Calu3 (cell line): ENCODE measurements at places on chromosomes 12 and 14. TPM values are rescaled to one million over a fixed set of nuclear protein-coding genes. Genes with fewer than 3 reads are reported as not detected.

TAS2R20 gene
- 2.4 and 3.3 TPM in 2 replicates for total RNA-seq

DNA sequence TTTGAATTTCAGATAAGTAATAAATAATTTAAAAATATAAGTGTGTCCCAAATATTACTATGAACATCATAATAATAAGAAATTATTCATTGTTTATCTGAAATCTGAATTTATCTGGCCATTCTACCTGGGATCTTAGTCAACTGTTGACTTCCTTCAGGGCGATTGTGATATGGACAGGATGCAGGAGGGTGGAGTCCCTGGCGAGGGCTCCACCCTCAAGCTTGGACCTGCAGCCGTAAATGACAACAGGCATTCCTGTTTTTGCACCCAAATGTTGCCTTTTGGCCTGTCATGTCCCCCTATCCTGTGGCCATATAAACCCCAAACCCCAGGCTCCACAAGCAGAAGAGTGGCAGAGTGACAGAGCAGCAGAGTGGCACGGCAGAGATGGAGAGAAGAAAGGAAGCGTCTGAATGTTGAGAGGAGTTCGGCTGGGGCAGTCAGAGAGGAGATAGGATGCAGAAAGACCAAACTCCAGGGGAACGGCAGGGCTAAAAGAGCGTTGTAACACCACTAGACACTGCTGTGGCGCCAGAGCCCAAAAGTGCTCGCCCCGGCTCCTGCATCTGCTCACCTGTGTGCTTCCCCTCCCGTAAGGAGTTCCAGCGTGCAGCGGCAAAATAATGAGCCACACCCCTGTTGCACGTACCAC, 39.4 kb upstream of the FUT8 start:
- no peak for DNase-seq

DNA sequence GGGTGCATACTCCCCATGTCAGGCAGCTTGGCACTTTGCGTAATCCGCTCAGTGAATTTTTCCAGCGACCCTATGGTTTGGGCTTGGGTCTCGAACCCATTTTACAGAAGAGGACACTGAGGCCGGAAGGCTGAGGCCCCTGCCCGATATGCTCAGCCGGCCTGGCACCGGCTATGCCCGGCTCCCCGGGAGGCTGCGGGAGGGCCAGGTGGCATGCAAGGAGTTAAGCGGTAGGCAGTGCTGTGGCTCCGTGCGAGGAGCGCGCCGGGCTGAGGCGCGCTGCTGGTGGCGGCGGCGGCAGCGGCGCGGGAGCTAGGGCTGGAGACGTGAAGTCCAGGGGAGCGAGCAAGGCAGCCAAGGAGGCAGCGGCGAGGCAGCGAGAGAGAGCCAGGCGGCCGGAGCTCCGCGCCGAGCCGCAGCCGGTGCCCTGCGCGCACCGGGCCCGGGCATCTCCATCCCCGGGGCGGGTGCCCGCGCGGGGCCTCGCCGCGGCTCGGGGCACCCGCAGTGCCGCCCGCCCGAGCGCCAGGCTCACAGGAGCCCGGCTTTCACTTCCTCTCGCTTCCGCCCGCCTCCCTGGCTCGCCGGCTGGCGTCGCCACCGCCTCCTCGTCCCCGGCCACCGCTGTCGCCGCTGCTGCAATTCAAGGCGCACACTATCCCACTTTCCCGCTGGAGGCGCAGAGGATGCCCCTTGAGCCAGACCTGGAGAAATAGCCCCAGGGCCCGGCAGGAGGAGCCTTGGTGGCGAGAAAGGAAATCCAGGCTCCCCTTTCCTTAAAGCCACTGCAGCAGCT, at the start of gene WSCD2:
TSS of gene WSCD2 (plus strand) at position 272 of the 796 bp plus-strand sequence. CDS start 66,545 bp downstream, outside the sequence.
- peak; percentile 77 for DNase-seq

DNA sequence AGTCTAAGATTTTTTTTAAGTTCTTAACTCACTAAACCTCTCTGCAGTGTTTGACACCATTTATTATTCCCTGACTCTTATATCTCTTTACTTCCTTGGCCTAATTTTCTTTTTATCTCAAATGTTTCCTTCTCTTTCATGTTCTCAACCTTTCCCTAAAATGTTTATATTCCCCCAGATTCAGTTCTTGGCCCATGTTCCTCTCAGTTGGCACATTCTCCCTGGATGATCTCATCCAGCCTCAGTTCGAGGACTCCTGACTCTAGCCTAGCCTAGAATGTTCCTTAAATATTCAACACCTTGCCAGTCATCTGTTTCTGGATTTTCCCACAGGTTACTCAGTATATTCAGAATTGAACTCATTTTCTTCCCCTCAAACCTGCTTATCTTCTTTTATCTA, 81.3 kb downstream of the SCN8A start:
- DNase-seq = no peak

SAMD15 gene
- total RNA-seq = 0.52 and 1.1 TPM in 2 replicates

MSRB3 gene
- 1.4 and 1.5 TPM in 2 replicates for total RNA-seq
